ENCODE measurements at places on chromosomes 2 and 18. TPM values are rescaled to one million over a fixed set of nuclear protein-coding genes. Genes with fewer than 3 reads are reported as not detected.

Gene MROH2A
- total RNA-seq: not detected

Gene C2orf72
- total RNA-seq: 0.11 TPM

Gene SNORC
- total RNA-seq: 2.1 TPM

Gene SAG
- not detected for total RNA-seq
